ENCODE measurements at places on chromosomes 13 and 19.

DNA sequence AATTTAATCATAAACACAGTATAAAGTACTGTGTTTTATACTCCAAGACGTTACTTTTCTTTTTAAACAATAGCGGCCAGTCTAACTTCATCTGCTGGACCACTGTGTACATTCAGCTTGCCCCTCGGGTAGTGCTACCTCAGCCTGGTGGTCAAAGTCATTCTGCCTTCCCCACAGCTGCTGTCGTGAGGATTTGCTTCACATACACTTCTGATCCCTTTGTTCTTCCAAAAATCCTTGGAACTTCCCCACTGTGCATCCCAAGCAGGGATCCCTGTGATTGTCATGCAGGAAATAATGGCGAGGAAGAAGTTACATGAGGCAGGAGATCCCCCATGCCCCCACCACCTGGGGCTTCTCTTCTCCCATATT lies 234.9 kb upstream of the STARD13 start:
- no peak for DNase-seq

GRCh38 chr19:10450853-10451609 lies 30.7 kb downstream of the PDE4A start:
- DNase-seq: no peak

DNA sequence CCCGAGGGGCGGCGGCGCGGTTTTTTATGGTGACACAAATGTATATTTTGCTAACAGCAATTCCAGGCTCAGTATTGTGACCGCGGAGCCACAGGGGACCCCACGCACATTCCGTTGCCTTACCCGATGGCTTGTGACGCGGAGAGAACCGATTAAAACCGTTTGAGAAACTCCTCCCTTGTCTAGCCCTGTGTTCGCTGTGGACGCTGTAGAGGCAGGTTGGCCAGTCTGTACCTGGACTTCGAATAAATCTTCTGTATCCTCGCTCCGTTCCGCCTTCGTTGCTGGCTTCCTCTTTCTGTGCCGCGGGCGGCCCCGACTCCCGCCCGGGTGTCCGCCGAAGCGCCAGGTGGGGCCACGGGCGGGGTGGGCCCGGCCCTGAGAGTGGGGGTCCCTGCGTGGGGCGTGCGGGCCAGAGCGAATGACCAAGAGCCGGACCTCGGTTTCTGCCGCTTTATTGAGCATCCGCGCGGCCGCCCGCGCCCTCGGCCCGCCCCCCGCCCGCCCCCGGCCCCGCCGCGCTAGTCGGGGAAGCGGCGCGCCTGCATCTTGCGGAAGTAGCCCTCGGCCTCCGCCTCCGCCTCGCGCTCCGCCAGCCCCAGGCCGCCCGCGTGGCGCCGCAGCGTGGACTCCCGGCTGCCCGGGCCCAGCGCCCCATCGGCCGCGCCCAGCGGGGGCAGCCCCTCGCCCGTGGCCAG lies 9.6 kb downstream of the PLPPR3 start:
- DNase-seq: no peak

DNA sequence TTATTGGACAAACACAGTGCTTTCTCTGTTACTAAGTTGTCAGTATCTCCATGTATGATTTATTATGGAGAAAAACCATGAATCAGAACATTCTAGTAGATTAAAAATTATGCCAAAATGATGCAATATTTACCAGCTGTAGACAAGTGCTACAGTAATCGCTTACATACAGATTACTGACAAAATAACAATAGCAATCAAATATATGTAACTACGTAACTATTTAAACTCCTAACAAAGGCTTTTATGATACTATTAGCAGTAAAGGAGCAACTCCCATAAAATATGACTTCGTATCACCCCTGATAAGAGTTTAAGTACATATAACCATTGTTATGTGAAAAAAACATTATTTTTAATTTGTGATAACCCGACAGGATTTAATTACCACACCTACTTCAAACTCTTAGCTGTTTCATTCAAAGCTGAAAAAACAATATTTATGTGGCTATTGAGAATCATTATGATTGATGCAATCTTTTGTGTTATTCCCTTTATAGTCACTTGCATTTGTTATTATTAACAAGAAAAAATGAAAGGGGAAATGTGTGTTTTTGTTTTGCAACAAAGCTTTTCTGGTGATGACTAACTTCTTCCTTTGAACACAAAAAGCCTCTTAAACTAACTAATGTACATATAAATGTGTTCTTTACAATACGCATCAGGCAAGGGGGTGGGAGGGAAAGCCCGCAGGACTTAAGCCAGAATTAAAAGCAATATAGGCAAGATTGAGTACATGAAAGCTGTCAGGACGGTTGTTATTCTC lies 147.4 kb downstream of the ABCC4 start:
- no peak for DNase-seq

GRCh38 chr13:46554951-46555350 lies 2.0 kb downstream of the LRCH1 start:
- no peak for DNase-seq

- no peak for DNase-seq
These were observed 58.9 kb downstream of the ESD start for GRCh38 chr13:46738055-46738454.

DNA sequence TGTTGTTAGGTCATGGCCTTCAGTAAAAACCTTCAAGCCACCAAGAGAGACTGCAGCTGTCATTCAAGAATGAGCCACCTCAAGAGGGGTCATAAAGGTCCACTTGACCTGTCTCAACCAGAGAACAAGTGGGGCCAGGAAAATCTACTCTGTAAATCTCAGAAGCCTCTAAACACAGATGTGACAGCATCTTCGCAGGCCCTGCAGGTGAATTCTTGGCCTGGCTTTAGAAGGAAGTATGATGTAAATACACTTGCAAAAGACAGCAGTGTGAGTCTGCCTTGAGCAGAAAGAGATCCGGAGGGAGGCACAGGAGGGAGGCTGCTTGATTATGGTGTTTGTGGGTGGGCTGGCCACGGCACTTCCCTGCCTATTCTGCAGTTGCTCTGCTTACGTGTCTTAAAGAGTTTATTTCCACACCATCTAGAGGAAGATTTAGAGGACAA lies 1082.9 kb downstream of the UQCRFS1 start:
- no peak for DNase-seq

All from gastrocnemius medialis (tissue), 4 donors.